Bronchial epithelial cell (primary cell): ENCODE measurements at places on chromosomes 6 and 20. TPM values are rescaled to one million over a fixed set of nuclear protein-coding genes. Genes with fewer than 3 reads are reported as not detected.

Gene PRKN
- 0.79 and 1.5 TPM in 2 replicates for total RNA-seq

DNA sequence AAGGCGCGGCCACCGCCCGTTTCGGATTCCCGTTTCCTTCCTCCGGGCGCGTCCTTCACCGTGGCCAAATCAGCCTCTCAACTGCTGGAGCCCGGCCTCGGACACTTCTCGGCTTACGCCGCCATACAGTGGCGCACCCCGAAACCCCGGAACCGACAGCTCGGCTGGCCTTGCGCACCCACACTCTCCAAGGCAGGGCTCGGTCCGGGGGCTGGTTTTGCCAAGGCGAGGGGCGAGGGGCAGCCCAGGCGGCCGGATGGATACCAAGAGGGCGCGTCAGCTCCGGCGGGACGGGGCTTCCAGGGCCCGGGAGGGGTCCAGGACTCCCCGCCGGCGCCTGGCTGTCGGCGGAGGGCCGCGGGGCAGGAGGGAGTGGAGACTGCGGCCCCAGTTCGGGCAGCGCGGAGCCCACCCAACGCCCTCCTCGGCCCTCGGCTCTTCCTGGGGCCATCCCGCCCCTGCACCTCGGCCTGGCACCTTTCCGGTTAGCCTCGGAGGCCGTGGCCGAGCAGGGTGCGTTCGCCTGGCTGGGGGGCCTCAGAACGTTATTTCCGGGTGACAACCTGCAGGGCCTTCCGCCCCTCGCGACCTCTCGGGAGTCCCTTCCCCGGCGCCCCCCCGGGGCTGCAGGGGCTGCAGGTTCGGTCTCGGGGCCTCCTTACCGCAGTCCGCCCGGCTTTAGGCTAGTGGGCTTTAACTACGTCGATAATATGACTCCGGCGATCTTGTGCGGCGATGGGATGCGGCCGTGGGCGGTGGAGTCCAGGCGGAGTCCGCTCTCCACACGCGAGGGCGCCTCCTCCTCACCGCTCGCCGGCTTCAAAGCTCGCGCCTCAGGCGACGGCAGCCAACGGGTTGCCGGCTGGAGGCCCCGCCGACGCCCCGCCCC is 697 bp upstream of the CEP43 start:
- DNase-seq = no peak

- no peak for DNase-seq
These were observed 155.2 kb upstream of the INSM1 start for GRCh38 chr20:20212675-20213096.

Gene EYS
- total RNA-seq = 0.26 and 0.53 TPM in 2 replicates

DNA sequence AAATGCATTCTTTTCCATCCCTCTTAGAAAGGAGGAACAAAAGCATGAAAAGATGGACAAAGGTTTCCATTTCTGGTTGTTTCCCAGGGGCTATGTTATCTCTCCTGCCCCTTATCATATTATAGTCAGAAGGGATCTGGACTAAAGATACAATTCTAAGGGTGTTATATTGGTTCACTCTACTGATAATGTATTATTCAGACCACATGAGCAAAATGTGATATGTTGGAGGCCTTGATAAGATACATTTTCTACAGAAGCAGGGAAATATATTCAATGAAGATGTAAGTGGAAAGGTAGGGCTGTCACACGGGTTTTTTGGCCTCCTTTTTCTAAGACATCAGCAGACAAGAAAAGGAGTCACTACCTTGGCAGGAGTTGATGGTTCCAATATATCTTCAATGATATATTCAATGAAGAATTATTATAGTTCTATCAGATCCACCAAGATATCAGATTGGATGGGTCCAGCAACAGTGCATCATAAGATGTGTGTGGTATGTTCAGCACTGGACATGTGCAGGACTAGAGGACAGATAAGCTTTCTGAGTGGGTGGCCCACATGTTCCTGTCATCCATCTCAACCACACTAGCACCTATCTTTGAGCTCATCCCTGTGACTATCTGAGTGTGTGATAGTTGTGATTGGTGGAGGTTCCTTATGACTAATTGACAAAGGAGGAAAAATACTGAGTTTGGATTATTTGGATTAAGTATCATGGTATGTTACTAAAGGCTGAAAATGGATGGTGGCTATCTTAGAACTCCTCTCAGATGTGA is 5.7 kb upstream of the ZKSCAN3 start:
- DNase-seq = no peak

- DNase-seq = no peak
These were observed 2.8 kb downstream of the CITED2 start for GRCh38 chr6:139371421-139372203.

Gene ANGPT4
- not detected in 2 replicates for total RNA-seq
